Left forelimb (tissue), 1 donor: ENCODE measurements at places on chromosomes 7 and 10.

DNA sequence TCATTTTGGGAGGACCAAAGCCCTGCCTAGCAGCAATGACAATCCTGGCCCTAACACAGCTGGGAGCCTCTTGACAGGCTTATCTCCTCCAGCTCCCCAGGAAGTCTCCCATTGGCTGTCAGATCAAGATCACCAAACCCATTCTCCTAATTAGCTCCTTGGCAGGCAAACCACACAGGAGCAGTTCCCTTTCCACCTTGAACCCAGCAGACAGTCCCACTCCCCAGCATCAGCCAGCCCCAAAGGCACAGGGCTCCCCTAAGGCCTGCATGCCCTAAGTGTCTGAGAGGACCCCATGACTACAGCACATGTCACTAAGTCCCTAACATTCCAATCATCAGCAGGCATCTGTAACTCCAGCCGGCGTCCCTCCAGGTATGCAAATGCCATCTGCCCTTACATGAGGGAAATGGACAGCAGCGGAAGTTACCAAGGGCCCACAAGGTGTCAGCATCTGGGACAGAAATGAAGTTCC is 348.5 kb downstream of the KCNMA1 start:
- DNase-seq = no peak

GRCh38 chr7:628402-628763 is 98.1 kb upstream of the DNAAF5 start:
- DNase-seq = peak; percentile 42

DNA sequence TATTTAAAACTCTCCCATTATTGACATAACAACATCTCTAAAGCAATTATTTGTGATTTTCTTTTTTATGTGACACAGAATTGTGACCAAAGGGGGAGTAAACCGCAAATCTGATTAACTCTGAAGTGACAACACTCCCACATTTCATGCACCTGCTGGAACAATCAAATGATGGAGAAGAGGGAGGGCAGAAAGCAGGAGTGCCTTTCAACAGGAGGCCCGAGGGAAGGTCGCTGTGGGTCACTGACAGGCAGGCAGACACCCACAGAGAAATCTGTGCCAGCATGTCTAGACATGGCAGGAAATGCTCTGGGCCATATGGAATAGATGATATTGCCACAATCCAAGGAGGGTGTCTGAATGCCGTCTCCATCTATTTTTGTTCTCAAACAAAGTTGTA is 247.3 kb downstream of the DOCK4 start:
- DNase-seq = no peak

DNA sequence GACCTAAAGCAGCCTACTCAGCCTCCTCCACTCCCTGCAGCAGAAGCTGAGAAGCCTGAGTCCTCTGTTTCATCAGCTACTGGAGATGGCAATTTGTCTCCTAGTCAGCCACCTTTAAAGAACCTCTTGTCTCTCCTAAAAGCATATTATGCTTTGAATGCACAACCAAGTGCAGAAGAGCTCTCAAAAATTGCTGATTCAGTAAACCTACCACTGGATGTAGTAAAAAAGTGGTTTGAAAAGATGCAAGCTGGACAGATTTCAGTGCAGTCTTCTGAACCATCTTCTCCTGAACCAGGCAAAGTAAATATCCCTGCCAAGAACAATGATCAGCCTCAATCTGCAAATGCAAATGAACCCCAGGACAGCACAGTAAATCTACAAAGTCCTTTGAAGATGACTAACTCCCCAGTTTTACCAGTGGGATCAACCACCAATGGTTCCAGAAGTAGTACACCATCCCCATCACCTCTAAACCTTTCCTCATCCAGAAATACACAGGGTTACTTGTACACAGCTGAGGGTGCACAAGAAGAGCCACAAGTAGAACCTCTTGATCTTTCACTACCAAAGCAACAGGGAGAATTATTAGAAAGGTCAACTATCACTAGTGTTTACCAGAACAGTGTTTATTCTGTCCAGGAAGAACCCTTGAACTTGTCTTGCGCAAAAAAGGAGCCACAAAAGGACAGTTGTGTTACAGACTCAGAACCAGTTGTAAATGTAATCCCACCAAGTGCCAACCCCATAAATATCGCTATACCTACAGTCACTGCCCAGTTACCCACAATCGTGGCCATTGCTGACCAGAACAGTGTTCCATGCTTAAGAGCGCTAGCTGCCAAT is 202.2 kb downstream of the ZEB1 start:
- no peak for DNase-seq

GRCh38 chr10:30987463-30987862 is 44.2 kb downstream of the ZNF438 start:
- no peak for DNase-seq

DNA sequence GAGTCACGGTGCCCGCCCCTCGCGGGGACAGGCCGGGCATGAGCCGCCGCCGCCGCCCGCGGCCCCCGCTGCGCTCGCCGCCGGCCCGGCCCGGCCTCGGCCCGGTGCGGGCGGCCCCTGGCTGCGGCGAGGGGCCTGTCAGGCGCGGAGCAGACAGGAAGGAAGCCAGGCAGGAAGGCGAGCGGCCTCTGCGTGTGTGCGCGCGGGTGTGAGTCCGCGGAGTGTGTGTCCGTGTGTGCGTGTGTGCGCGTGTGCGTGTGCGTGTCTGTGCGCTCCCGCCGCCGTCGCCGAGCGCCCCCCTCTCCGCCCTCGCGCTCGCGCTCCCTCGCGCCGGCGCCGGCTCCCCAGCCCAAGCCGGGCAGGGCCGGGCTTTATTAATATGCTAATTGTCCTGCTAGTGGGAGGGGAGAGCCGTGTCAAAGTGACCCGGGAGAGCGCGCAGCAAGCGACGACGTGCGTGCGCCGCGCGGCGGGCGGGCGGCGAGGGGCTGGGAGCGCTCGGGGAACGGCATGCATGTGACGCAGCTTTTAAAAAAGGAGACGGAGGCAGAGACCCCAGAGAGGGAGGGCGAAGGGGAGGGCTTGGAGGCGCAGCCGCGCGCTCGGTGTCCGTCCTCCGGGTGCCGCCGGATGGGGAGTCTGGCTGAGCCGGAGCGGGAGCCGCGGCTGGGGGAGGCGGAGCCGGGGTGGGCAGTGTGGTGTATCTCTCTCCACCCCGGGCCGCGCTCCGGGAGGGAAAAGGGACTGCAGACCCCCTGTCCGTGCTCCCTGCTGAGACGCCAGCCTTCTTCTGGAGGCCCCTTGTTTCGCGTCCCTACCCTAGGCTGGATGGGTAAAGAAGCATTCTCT is at the start of gene LDB1:
LDB1 (minus strand) TSS at position 227 of the 849 bp plus-strand sequence. CDS start 258 bp downstream, outside the sequence.
- peak; percentile 89 for DNase-seq

DNA sequence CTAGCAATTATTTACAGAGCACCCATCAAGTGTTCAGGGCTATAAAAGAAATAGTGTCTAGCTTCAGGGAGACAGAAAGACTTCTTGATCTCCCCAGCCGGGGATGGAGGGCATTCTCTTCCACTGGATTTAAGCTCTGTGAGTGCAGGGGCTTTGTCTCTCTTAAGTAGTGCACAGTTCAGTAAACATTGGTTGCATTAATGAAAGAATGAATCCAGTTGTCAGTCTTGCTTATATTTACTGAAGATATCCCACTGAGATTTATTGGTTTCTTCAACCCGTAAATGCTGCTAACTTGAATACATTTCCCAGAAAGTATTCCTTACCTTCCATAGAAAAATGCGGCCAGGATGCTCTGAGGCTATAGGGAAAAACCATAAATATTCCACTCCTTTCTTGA is 41.9 kb downstream of the AUTS2 start:
- no peak for DNase-seq

GRCh38 chr10:114239117-114239993 is at the start of gene VWA2:
VWA2 (plus strand) TSS chr10:114239254; CDS start chr10:114248714, 9,460 bp downstream.
- no peak for DNase-seq

DNA sequence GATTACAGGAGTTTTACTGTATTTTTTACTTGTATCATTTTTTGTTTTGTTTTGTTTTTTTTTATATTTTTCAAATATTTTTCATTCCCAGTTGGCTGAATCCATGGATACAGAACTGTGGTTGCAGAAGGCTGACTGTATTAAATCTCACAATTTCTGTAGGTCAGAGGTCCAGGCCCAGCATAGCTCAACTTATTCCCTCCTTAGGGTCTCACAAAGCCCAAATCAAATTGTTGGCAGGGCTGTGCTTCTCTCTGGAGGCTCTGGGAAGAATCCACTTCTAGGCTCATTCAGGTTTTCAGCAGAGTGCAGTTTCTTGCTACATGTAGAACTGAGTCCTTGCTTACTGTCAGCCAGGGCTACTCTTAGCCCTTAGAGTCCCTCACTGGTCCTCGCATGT is 22.6 kb downstream of the TSPAN14 start:
- no peak for DNase-seq

DNA sequence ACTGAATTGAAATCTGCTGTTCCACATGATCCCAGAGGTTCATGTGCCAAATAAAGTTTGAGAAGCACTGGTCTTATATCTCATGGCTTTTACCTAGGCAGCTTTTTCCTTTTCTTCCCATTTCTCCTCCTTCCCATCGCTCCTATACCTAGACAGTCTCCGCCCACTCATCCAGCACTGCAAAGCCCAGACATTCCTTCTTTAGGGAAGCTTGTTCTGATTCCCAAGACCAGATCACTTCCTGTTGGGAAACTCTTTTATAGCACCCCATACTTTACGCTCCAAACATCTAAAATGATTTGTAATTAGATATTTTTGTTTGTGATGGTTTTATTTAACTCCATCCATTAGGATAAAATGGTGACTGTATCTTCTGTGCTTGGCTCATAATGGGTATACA is 75.9 kb downstream of the BMPER start:
- DNase-seq = no peak

DNA sequence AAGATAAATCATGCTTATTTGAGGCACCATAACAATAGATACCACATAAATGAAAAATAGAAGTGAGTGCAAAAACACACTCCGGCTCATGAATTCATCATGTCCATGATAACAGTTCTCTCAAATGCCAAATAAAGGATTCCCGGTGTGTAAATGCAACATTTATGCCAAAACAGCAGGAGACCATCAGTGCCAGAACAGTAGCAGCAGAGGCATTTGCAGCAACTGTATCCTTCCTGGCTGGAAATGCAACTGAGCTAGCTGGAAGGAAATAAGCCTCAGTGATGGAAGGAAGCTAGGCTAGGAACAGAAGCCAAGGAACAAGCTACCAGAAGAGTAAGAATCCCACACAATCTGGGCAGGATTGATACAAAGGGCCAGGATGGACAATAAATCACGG is 79.9 kb upstream of the THSD7A start:
- DNase-seq = no peak

DNA sequence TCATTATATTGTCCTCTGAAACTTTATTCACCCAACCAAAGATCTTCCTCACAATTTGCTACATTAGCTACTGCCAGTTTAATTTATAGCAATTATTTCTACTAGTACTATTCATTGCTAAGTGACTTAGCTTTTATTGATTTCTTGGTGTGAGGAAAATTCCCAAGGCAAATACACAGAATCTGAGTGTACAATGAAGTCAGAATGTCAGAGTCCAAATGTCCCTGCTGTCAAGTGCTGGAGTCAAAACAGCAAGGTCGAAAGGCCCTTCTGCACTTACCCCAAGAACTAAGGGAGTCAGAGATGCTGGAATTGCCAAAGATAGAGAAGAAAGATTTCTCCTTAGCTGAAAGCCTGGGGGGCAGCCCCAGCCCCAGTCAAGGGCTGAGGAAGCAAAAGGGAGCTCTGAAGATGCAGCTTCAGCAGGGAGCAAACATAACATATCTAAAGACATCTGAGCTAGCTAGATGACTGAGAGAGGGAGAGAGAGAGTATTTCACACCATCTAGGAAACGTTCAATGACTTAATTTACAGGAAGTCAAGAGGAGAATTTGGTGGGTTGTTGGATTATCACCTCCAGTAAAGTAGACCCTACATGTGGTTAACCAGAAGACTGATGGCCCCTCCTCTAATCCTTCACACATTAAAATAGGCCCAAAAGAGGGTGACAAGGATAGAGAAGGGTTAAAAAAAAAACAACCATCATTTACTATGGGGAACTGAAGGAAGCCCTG is 36.6 kb upstream of the SAMD8 start:
- DNase-seq = no peak

DNA sequence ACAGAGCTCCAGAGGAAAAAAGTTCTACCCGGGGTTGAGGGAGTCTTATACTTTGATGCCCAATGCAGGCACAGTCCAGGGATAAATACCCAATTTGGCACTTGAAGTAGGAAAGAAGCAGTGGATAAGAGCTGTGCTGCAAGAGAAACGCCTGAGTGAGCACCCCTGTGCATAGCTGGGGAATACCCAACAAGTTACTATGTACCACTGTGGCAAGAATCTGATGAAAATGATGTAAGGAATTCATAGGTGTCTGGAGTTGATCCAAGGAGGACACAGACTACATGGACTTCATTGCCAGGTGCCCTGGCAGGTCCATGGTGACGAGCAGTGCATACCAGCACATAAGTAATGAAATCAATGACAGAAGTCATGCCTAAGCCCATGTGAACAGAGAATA is 183.7 kb upstream of the FEZF1 start:
- no peak for DNase-seq

DNA sequence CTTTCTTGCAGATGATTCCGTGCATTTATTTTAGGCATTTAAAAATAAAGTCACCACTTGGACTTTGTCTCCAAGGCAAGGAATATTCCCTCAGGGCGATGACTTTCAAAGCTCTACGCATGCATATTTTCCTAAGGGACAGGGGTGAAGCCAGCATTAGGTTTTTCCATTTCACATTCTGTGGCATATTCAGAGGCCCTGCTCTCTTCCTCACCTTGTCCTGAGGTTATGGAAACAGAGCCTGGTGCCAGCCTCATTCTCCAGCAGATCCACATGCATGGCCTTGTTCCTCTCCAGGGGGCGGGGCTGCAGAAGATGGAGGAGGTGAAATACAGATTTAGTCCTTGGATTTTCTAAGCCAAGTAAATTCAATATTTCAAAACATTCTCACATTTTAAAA is 11.6 kb upstream of the LYZL1 start:
- no peak for DNase-seq

DNA sequence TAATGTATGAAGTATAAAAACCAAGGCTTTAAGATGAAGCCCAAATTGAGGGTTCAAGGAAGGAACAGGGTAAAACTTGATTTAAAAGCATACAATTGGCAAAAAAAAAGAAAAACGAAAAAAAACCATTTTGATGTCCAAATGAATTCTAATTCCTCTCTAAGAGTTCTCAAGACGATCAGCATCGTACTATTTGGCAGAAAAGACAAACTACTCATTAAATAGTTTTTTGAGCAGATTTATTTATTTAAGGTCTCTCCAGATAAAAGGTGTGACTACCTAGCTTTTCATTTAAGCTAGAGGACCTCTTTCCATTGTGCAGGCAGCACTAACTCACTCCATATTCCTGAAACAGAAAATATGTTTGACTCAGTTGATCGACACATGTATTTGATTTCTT is 245.0 kb downstream of the KIAA1217 start:
- DNase-seq = no peak

- DNase-seq = no peak
Measured at GRCh38 chr7:135386776-135387175, 123.1 kb downstream of the CNOT4 start.

- DNase-seq = no peak
Measured at GRCh38 chr10:5666008-5666840, at the start of gene ASB13. ASB13 (minus strand) TSS chr10:5666595; CDS start chr10:5666551, 44 bp downstream.

GRCh38 chr10:14661818-14662217 is 112.9 kb downstream of the FAM107B start:
- no peak for DNase-seq

GRCh38 chr7:137753948-137754851 is 92.6 kb downstream of the DGKI start:
- no peak for DNase-seq
